ENCODE measurements at places on chromosomes 16 and 17. TPM values are rescaled to one million over a fixed set of nuclear protein-coding genes. Genes with fewer than 3 reads are reported as not detected.
A peak's percentile ranks its signal among the peaks of the same experiment; 100 is the strongest.

GRCh38 chr17:17151962-17152361 is 54.2 kb downstream of the PLD6 start:
- peaks cover 16% of the 10 kb centered on the region for H3K36me3 ChIP-seq
- H3K4me1 ChIP-seq: peaks cover 5% of the 10 kb centered on the region
- no peak for DNase-seq
- no peak overlapping the region for H3K4me3 ChIP-seq
- H3K27me3 ChIP-seq: no peaks in the 10 kb centered on the region

- no peak overlapping the region for H3K27ac ChIP-seq
- DNase-seq: peak; percentile 78
- peaks cover 32% of the 10 kb centered on the region for H3K27me3 ChIP-seq
- no peak overlapping the region for H3K4me3 ChIP-seq
- no peaks in the 10 kb centered on the region for H3K36me3 ChIP-seq
These were observed 709 bp upstream of the CD300LG start for GRCh38 chr17:43846221-43846712.

- H3K4me3 ChIP-seq: peak overlapping the region; percentile 7
- no peaks in the 10 kb centered on the region for H3K36me3 ChIP-seq
- H3K4me1 ChIP-seq: peaks cover 42% of the 10 kb centered on the region
- no peak overlapping the region for H3K27ac ChIP-seq
- no peaks in the 10 kb centered on the region for H3K27me3 ChIP-seq
These were observed 278.9 kb downstream of the SEC14L1 start for GRCh38 chr17:77419547-77420094.

- no peak for DNase-seq
- peaks cover 39% of the 10 kb centered on the region for H3K4me1 ChIP-seq
- H3K36me3 ChIP-seq: peaks cover 57% of the 10 kb centered on the region
- no peaks in the 10 kb centered on the region for H3K27me3 ChIP-seq
These were observed 56.4 kb downstream of the VMP1 start for GRCh38 chr17:59763861-59764260.

DNA sequence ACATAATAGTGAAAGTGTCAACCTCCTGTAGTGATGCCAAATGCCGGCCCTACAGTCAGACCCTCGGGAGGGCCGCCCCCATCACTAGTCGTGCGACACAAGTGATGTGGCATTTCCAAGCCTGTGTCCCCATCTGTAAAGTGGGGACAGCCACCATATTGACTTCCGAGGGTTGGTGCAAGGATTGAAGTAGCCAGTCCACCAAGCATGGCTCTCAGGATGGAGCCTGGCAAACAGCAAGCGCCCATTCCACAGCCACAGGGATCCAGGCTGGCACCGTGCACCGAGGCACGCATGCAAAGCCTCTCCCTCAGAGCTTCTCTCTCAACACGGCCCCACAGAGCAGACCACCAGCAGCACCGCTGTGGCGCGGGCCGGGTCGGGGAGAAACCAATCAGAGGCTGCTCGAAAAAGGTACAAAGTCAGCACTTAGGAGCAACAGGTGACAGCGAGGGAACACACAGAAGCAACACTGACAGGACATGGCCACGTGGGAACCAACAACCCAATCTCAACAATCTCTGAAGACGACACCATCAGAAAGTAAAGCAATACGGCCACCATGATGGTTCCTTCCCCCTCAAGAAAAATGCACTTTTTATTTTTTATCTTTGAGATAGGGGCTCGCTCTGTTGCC is 20.6 kb downstream of the ZCCHC14 start:
- no peak overlapping the region for H3K27ac ChIP-seq
- peaks cover 21% of the 10 kb centered on the region for H3K4me1 ChIP-seq
- H3K27me3 ChIP-seq: no peaks in the 10 kb centered on the region
- H3K36me3 ChIP-seq: peaks cover 4% of the 10 kb centered on the region

GRCh38 chr17:63537991-63538692 is 12.1 kb upstream of the DCAF7 start:
- peaks cover 5% of the 10 kb centered on the region for H3K4me1 ChIP-seq
- H3K27me3 ChIP-seq: peaks cover 39% of the 10 kb centered on the region
- H3K4me3 ChIP-seq: peak overlapping the region; percentile 48
- H3K27ac ChIP-seq: no peak overlapping the region

GRCh38 chr17:49588312-49588711 is 12.6 kb downstream of the NXPH3 start:
- no peak overlapping the region for H3K4me3 ChIP-seq
- no peak for DNase-seq
- no peaks in the 10 kb centered on the region for H3K27me3 ChIP-seq
- peaks cover 7% of the 10 kb centered on the region for H3K36me3 ChIP-seq
- no peaks in the 10 kb centered on the region for H3K4me1 ChIP-seq
- no peak overlapping the region for H3K27ac ChIP-seq

DNA sequence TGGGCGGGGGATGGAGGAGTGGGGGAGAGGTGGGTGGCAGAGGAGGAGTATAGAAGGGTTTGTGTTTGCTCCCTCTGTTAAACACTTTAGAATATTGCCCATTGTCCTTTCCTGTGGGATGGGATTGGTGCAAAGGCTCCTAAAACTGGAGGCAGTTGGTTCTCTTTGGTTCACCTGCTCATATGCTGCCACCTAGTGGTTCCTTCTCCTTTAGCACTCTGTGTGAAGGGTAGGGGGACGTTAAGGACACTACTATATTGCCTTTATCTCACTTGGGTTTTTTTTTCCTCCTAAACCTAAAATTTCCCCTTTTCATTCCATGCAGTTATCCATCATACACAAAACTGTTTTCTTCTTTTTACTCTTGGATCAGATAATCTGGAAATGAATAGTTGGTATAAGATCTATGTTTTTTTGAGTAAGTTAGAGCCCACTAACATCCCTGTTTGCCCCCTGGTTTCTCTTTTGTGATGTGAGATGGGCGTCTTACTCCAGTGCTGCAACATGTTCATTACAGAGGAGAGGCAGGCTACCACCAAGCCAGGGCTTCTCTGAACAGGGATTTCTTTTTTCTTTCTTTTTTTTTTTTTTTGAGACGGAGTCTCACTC is 23.8 kb downstream of the SNX11 start:
- no peak overlapping the region for H3K4me3 ChIP-seq
- no peaks in the 10 kb centered on the region for H3K4me1 ChIP-seq
- DNase-seq: peak; percentile 26
- H3K27me3 ChIP-seq: no peaks in the 10 kb centered on the region
- no peak overlapping the region for H3K27ac ChIP-seq

GRCh38 chr17:31394544-31394943 is 3.1 kb downstream of the RAB11FIP4 start:
- peaks cover 3% of the 10 kb centered on the region for H3K36me3 ChIP-seq
- peaks cover 6% of the 10 kb centered on the region for H3K4me1 ChIP-seq
- H3K4me3 ChIP-seq: no peak overlapping the region
- H3K27ac ChIP-seq: no peak overlapping the region

GRCh38 chr16:61362585-61362984 is 673.7 kb downstream of the CDH8 start:
- no peak overlapping the region for H3K4me3 ChIP-seq
- no peaks in the 10 kb centered on the region for H3K4me1 ChIP-seq
- no peak overlapping the region for H3K27ac ChIP-seq
- no peaks in the 10 kb centered on the region for H3K36me3 ChIP-seq
- no peak for DNase-seq

- no peak for DNase-seq
- H3K27me3 ChIP-seq: peaks cover 45% of the 10 kb centered on the region
- H3K4me3 ChIP-seq: no peak overlapping the region
- H3K27ac ChIP-seq: no peak overlapping the region
- no peaks in the 10 kb centered on the region for H3K36me3 ChIP-seq
These were observed 3.3 kb downstream of the ABCC3 start for GRCh38 chr17:50637829-50638605.

- peaks cover 14% of the 10 kb centered on the region for H3K36me3 ChIP-seq
- H3K4me3 ChIP-seq: peak within 1 kb of the TSS; percentile 99
- H3K27me3 ChIP-seq: no peaks in the 10 kb centered on the region
- H3K27ac ChIP-seq: peak within 1 kb of the TSS; percentile 98
- H3K4me1 ChIP-seq: peaks cover 19% of the 10 kb centered on the region
These were observed at the start of gene USP22 for GRCh38 chr17:21042458-21043295. Gene USP22, minus strand, starts transcription at chr17:21043011. Its CDS starts 176 bp downstream, at chr17:21042835.

DNA sequence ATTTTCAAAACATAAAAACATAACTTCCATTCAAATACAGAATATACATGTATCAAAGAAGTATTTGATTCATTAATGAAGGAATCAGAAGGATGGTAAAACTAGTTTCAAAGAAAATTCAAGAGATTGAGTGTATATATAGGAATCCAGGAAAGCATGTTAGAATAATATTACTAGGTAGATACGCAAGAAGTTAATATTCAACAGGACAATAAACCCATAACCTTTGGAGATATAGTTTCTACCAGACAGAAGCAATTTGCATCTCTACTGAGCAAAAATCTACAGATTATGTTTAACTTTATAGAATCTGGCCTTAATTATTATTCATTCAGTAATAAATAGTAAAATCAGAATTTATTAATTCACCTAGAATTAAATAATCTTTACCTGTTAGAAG is 166.8 kb downstream of the CNTNAP4 start:
- no peak overlapping the region for H3K27ac ChIP-seq
- no peaks in the 10 kb centered on the region for H3K36me3 ChIP-seq
- H3K4me1 ChIP-seq: no peaks in the 10 kb centered on the region
- DNase-seq: no peak
- no peak overlapping the region for H3K4me3 ChIP-seq

DNA sequence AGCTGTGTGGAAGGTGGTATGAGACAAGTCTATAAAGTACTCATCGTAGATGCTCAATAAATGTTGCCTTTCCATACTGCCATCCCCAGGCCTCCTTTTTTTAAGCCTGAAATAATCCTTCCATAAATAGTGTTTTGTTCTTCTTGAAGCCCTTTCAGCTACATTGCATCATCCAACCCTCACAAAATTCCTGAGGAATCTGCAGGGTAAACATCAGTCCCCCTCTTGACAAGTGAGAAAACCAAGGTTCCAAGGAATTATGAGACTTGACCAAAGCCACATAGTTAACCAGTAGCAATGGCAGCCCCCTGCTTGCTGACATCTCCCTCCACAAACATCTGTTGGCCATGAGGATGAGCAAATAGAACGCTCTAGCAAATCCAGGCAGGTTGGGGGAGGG is 89.7 kb upstream of the CCL1 start:
- H3K4me1 ChIP-seq: no peaks in the 10 kb centered on the region
- H3K27ac ChIP-seq: no peak overlapping the region

DNA sequence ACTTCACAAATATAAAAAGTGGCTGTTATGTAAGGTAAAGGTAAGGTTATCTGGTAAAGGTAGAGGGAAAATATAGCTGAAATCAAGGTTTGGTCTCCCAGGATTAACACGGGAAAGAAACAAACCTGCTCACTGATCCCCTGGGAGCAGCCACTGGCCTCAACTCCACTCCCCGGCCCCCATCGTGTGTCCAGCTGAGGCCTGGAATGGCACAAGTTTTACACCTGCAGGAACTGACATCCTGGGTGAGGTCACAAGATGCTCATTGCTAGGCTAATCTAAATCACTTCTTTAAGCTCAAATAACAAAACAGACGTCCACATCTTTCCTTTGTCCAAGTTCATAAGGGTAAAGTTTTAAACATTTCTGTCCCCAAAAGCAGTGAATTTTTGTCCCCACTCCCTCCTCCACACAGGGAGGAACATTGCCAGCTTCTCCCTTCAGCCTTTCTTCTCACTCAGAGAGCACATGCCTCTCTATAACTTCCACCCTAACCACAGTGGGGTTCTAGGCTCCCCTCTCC is 46.3 kb downstream of the ERN1 start:
- H3K27me3 ChIP-seq: no peaks in the 10 kb centered on the region
- DNase-seq: no peak
- H3K27ac ChIP-seq: no peak overlapping the region
- H3K4me3 ChIP-seq: no peak overlapping the region

METTL2A gene
- 33.7 TPM for total RNA-seq

HOXB8 gene
- total RNA-seq: not detected

ERCC4 gene
- total RNA-seq: 14.0 TPM

INCA1 gene
- total RNA-seq: 0.36 TPM

ASB16 gene
- not detected for total RNA-seq

DHRS7C gene
- total RNA-seq: not detected
